ENCODE measurements at places on chromosomes 11 and 22. TPM values are rescaled to one million over a fixed set of nuclear protein-coding genes. Genes with fewer than 3 reads are reported as not detected.

- no peak for DNase-seq
Measured at GRCh38 chr22:46363611-46364321, 28.3 kb downstream of the TRMU start.

DNA sequence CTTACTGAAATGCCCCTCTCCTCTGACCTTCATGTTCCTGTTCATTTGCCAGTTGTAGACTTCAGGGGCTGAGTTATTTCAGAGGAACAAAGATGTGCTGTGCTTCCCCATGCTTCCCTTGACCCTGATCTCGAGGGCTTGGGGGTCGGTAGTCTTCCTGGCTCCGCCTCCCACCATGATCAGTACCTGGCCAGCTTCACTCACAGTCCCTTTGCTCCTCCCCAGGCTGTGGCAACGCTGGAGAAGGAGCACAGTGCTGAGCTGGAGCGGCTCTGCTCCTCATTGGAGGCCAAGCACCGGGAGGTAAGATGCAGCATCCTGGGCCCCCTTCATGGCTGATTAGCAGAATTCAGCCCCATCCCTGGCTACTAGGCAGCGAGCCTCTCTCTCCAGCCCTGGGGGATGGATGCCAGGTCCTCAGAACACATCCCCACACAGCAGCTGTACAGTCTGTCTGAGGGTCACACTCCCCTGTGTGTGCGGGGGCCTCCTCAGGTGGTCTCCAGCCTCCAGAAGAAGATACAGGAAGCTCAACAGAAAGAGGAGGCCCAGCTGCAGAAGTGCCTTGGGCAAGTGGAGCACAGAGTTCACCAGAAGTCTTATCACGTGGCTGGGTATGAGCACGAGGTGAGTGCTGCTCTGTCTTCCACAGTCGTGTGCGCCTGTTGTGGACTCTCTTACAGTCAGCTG is 64.5 kb downstream of the CEP164 start:
- no peak for DNase-seq

DNA sequence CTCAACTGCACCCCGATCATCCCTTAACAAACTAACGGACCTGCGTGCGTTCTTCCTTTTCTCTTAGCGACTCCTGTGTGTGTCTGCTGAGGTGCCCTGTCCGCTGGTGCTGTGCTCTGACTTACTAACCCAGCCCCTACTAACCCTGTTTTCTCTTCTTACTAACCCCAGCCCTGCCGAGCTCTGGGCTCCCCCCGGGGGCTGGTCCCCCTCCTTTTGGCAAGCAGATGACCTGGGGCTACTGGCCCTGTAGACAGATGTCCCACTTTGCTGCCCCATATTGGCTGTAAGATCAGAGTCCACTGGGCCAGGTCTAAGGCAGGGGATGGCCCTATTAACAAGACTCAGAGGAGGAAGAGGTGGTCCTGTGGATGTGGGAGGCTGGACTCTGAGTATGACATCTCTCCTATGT is 14.7 kb downstream of the MIAT start:
- no peak for DNase-seq

DNA sequence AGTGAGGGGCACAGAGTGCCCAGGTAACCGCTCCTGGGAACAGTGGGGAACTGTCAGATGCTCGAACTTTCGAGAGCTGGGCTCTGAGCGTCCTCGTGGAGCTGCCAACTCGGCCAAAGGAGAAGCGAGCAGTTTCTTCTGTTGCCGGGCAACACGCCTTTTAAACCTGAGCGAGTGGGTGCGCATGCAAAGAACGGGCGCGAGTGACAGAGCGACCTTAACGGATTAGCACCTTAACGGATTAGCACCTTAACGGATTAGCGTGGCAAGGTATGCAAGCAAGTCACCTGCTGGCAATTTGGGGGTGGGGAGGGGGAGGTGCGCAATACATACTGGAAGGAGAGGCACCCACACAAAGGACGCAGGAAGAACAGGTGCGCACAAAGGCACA is 61.8 kb upstream of the PRODH start:
- DNase-seq = no peak

DNA sequence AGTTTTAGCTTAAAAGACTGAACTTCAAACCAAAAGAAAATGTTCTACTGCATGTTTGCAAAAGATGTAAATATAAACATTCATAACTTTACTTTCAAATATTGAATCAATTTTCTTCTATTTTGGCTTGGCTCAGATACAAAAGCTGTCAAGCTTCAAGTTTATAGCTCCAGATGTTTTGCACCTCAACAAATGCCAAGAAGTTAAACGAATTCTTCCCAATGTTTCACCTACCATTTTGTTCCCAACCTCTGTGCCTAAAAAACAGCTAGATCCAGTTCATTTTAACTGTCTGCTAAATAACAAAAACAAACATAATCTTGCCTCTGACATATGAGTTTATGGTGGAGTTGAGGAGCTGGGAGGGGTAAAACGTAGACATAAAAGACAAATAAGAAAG is 76.5 kb downstream of the RAB30 start:
- DNase-seq = no peak

GRCh38 chr11:94218372-94218771 is 86.0 kb upstream of the IZUMO1R start:
- no peak for DNase-seq

GRCh38 chr22:39471381-39472141 is 14.7 kb downstream of the MGAT3 start:
- DNase-seq = peak; percentile 8

DNA sequence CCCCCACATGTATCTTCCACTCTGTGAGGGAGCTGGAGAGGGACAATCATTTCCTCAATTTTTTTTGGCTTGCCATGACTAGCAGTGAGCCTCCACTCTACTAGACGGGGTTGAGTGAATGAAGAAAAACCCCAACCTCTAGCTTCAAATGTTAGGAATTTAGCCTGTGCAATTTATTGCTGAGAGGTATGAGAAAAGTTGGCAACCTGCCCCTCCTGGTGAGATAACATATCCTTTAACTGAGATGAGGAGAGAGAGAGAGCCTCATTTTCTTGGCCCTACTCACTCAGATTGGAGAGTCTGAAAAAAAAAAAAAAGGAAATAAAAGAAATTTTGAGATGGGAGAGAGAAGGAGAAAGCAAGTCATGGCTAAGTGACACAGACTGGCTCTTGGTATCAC is 218.2 kb upstream of the CARD18 start:
- no peak for DNase-seq

GRCh38 chr22:21857481-21857914 is 9.9 kb downstream of the MAPK1 start:
- no peak for DNase-seq

GRCh38 chr22:37805810-37806277 is 1.9 kb upstream of the GCAT start:
- DNase-seq = no peak

GRCh38 chr11:14956111-14956510 is 16.0 kb downstream of the CALCA start:
- no peak for DNase-seq

DNA sequence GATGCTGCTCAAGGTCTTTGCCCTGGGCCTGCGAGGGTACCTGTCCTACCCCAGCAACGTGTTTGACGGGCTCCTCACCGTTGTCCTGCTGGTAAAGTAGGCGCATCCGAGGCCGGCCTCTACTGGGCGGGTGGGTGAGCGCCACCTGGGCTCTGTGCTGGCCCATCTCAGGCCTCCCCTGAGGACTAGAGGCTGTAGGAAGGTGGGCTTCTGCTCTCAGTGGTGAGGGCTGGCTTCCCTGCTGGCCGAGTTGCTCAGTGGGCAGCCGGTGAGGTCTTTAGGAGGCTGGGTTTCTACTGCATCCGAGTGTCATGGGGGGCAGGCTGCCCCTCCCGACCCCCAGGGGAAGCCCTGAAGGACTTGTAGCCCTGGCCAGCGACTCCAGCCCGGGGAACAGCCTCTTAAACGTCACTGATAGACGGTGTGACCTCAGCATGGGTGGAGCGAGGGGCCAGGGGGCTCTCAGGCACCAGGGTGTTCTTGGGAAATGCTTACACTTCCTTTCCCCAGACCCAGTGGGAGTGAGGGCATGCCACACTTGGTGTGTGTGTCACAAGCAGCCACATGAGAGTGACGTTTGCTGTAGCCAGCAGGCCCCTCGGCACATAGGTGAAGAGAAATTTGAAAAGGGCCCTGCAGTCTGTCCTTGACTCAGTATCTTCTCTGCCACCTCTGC is 30.3 kb downstream of the TPCN2 start:
- no peak for DNase-seq

DNA sequence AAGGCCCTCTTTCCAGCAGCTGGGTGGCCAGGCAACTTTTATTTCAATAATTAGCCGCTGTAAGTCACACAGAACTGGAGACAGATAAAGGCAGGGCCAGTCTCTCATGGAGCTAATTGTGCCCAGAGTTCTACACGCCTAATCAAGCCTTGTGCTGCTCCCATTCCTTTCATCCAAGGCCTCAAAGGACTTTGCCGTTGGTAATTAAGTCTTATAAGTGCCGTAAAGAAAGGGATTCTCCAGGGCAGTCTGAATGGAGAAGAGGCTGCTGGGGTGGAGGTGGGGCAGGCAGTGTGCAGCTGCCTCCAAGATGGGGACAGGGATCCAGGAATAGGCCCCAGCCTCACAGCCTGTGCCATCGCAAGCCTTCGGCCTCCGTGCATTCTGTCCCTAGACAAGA is 357.9 kb downstream of the TENM4 start:
- no peak for DNase-seq

DNA sequence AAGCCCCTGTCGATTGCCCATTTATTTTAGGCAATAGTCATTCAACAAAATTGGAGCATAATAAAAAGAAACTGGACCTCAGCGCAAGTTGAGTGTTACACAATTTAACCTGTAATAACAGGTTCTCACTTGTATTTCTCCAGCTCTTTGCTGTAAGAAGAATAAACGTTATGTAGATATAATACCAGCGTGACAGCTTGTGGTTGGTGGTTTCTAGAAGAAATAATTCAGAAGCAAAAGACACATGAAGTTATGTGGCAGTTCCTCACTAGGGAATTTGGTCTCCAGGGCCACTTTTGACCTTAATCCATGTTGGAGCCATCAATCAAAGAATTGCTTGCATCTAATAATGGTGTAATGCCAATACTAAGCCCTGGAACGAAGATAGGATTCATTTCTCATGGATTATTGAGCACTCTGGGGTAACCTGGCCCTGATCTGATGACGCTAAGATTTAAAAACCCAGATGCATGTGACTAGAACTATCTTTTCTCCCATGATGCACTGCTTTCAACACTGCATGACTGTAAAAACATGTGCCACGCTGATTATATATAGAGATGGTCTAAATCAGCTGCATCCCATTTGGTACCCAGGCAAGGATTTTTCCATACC is 129.7 kb upstream of the LDLRAD3 start:
- no peak for DNase-seq

DNA sequence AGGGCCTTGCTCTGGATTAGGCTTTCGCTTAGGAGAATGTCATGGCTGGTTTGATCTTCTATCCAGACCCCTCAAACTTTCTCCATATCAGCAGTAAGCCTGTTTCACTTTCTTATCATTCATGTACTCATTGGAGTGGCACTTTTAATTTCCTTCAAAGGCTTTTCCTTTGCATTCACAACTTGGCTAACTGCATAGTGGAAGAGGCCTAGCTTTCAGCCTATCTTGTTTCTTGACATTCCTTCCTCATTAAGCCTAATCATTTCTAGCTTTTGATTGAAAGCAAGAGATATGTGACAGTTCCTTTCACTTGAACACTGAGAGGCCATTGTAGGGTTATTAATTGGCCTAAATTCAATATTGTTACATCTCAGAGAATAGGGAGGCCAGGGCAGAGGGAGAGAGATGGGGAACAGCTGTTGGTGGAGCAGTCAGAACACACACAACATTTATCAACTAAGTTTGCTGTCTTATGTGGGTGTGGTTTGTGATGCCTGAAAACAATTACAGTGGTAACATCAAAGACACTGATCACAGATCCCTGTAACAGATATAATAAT is 37.7 kb upstream of the APOBEC3A start:
- DNase-seq = no peak

DNA sequence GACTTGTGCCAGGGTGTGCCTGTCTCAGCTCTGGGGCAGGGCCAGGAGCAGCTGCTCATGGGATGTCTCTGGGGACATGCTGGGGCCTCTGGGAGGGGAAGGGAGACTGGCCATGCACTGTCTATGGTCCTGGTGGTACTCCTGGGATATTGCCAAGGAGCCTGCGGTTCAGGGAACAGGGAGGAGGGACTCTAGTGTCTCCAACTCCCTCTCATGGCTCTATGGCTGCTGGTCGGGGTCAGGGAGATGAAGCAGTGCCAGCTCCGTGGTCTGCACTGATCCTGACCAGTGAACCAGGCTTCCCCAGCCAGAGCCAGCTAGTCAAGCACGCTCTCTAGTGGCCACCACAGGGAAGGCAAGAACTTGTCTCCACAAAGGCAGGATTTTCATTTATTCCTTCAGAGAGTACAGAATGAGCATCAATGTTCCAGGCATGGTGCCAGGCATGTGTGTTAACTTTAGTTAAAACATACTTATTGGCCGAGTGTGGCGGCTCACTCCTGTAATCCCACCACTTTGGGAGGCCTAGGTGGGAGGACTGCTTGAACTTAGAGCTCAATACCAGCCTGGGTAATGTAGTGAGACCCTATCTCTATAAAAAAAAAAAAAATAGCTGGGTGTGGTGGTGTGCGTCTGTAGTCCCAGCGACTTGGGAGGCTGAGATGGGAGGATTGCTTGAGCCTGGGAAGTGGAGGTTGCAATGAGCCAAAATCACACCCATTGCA is 2.5 kb upstream of the BEST1 start:
- peak; percentile 84 for DNase-seq

DNA sequence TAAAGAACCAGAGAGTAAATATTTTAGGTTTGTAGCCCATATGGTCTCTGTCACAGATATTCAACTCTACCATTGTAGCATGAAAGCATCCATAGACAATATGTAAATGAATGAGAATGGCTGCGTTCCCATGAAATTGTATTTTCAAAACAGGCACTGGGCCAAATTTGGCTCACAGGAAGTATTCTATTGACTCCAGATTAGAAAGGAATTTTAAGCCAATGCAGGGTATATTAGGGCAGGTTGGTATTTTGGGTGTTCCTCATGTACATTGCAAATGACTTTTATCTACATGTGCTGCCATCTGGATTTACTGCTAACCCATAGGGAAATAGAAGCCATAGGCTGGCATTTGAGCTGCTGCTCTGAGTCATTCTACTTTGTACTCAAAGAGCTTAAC is 35.1 kb upstream of the PDGFD start:
- DNase-seq = no peak

Gene DMC1
- total RNA-seq = 0.91 TPM

Gene NLRP14
- total RNA-seq = 0.35 TPM

Gene POTEH
- not detected for total RNA-seq

Gene CNGA4
- total RNA-seq = not detected

Gene SGSM1
- 0.12 TPM for total RNA-seq

Gene RIMBP3B
- total RNA-seq = not detected

Gene IFT27
- total RNA-seq = 30.5 TPM

Gene EIF3L
- 442 TPM for total RNA-seq

Gene C11orf87
- total RNA-seq = not detected

Gene KCNJ5
- 0.14 TPM for total RNA-seq

Gene KBTBD4
- total RNA-seq = 16.6 TPM

Gene SCUBE1
- not detected for total RNA-seq

Gene EXPH5
- total RNA-seq = 0.09 TPM

Gene SLCO2B1
- total RNA-seq = not detected

Gene SERHL2
- total RNA-seq = 0.76 TPM

Gene YIF1A
- 123 TPM for total RNA-seq
